HS-5 (cell line): ENCODE measurements at places on chromosomes 1 and 21.

- no peak for DNase-seq
Observed at GRCh38 chr21:31364253-31364945, 20.3 kb upstream of the TIAM1 start.

DNA sequence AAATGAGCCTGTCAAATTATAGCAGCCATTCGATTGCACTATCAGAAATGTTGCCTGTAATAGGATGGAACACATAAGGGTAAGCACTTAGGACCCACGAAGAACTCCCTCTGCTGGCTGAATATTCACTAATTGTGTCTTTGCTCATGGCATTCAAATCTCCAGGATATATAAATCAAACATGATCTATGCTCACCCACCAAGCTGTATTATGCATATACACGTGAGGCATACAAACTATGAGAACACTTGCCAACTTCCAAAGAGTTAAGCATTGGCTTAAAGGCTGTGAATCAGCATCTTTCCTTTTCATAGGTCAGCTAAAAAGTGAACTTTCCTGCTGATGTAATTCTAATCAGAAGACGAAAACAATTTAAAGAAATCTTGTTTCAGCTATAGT, 34.5 kb downstream of the TMPRSS15 start:
- no peak for DNase-seq

- no peak for DNase-seq
Observed at GRCh38 chr1:80402625-80403024, 1396.1 kb upstream of the ADGRL4 start.

DNA sequence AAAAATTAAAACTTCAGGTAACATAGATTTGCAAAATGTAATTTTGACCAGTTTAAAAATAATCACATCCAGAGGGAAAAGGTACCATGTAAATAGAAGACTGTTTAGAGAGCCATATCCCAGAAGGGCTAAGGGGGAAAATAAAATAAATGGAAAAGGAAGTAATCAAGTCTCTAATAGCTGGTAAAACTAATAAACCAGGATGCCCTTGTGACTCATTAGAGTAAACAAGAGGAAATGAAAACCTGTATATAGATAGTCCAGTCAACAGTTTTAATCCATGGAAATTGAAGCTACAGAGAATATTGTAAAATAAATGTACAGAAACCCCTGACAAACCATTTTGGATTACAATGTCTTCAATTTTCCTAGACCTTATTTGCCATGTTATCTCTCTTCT, 698.0 kb upstream of the RGS18 start:
- DNase-seq, result no peak

- no peak for DNase-seq
Observed at GRCh38 chr1:94675373-94675772, 133.8 kb upstream of the F3 start.

- no peak for DNase-seq
Observed at GRCh38 chr1:13652238-13652637, 47.8 kb upstream of the PRDM2 start.

- DNase-seq, result no peak
Observed at GRCh38 chr1:62358665-62359373, 39.6 kb upstream of the KANK4 start.

- no peak for DNase-seq
Observed at GRCh38 chr1:159214149-159214760, 9.6 kb downstream of the ACKR1 start.

GRCh38 chr1:216034506-216034905, 388.7 kb downstream of the USH2A start:
- DNase-seq, result no peak

DNA sequence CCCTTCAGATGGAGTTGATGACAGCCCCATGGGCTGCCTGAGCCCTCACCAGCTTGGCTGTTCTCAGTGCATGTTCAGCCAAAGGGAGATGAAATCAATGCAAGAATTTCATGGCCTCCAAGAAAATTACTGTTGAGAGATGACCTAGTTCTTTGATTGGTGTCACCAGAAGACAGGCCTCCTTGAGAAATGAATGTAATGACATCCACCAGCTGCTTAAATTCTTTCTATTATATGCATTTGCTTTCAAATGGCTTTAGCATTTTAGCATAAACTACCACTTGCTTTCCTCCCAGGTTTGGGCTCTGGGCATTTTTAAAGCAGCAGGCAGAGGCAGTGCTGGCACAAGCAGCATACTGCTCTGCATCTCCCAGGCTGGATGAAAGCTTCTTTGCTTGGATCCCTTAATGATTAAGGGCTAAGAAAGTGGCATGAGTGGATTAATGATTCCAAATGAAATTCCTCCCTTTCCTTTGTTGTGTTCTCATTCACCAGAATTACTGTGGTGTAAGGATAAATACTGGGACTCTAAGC, 278.4 kb downstream of the ZNF326 start:
- no peak for DNase-seq

DNA sequence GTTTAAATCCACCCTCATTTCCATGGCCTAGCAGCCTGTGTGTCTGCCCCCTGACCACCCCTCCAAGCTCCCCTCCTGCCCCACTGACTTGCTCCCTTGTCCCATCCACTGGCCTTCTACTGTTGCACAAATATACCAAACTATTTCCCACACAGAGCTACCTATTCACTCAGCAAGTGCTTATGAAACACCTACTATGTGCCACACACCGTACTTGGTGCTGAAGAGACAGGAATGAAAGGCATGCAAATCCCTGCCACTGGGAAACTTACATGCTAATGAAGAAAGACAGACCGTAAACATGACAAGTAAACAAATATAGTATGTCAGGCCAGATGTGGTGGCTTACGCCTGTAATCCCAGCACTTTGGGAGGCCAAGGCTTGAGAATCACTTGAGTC, 49.9 kb upstream of the CAPZB start:
- DNase-seq, result no peak

DNA sequence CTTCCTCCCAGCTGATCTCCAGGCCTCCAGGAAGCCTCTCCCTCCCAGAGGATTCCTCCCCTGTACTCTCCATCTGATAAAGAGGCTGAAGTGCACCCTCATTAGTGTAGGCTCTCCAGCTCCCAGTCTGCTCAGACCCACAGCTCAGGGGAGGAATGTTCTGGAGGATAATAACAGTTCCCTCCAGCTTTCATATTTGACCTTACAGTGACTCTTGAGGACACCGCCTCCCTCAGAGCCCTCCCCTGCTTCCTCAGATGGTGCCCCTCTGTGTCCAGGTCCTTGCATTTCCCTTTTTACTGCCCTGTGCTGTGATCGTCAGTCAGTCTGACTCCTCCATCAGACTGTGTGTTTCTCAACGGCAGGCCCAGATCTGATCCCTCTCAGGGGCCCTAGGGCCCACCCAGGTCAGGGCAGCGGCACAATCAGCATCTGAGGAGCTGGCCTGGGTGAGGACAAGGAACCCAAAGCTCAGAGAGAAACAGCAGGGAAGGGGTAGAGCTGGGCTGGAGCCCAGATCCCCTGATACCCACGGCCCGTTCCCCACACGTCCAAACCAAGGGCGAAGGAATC, 1.1 kb upstream of the SHISAL2A start:
- no peak for DNase-seq

DNA sequence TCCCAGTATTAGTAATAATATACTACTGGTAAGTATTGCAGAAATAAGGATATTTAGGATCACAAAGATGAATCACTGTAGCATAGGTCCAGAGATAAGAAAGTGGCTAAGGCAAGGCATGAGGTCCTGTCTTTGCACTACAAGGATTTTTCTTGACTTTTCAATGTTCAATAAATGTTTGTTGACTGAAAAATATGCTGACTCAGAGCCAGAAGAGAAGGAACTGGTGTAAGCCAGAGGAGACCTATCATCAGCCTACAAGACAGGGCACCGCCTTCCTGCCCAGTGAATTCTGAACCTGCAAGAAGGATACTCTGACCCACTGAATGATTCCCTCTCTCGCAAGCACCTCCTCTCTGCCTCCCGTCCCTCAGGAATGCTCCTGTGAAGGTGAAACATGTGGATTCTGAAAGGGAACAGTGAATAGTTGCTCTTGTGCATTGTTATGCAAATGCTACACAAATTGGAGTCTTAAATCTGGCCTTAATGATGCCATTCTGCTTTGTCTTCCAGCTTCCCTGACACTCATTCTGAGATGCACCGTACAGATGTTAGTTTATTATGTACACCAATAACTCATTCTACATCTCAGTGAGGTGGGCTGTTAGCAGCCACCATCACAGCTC, 540.0 kb downstream of the OMA1 start:
- DNase-seq, result no peak

DNA sequence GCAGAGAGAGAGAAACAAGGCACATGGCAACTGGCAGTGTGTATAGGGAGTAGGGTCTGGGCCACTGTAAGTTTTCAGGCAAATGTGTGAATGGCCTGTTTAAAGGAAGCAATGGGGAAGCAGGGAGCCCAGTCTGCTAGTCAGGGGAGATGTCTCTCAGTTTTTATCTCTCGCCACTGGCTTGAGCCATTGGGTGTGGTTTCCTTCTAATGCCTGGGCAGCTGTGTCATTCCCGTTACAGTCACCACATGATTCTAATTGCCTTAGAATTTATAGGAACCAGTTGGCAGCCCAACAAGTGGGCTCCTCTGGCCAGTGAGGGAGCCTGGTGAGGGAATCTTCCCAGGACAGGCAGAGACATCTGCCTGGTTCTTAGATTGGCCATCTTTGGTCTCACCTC, 182.4 kb downstream of the DISC1 start:
- peak; percentile 77 for DNase-seq

DNA sequence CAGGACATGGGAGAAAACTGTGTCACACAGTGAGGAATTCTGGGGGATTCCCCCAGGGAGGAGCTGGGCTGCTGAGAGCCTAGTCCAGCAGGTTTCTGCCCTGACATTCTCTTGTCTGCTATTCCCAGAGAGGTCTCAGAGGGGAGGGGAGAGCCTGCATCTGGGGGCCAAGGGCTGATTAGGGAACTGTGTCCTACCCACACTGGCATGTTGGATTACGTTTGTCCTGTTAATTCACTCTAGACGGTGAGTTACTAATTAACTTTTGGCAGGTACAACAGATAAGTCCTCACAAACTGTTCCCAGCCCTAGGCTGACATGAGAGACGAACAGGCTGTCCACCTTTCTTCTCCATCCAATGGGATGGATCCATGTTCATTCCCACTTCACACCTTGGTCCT, 2.6 kb upstream of the SH3BGRL3 start:
- DNase-seq, result no peak

- no peak for DNase-seq
Observed at GRCh38 chr1:221075911-221076310, 196.7 kb downstream of the HLX start.

GRCh38 chr1:212964102-212964501, 13.8 kb downstream of the VASH2 start:
- DNase-seq, result no peak

DNA sequence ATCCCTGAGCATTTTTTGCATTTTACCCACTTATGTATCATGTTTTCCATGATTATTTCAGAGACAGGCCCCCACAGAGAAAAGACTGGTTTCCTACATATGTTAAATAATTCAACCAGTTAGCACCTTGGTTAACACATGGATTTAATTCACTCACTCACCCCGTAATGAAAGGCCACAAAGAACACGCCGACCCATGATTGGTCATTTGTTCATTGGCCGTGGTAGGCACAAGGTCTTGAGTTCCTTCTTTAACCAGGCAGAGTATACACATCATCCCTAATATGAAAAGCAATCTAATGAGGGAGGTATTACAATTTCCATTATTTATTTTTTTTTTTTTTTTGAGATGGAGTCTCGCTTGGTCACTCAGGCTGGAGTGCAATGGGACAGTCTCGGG, 50.6 kb downstream of the RPS6KA1 start:
- DNase-seq, result no peak

DNA sequence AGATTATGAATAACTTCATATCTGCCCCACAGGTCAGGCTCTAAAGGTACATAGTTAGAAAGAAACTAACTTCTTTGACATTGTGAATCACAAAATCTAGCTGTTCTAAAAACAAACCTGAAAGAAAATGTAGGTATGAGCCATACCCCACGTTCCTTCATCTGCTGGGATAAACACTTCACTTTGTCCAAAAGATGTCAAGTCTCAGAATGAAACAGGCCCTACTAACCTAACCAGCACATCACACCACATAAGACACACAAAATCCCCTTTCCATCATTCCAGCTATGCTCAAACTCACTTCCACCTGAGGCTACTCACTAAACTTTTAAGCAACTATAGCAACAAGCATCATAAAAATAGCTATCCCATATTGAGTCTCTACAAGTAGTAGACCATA, 65.2 kb upstream of the GJA5 start:
- no peak for DNase-seq

GRCh38 chr1:167455786-167456446, 62.4 kb downstream of the CD247 start:
- DNase-seq, result no peak

DNA sequence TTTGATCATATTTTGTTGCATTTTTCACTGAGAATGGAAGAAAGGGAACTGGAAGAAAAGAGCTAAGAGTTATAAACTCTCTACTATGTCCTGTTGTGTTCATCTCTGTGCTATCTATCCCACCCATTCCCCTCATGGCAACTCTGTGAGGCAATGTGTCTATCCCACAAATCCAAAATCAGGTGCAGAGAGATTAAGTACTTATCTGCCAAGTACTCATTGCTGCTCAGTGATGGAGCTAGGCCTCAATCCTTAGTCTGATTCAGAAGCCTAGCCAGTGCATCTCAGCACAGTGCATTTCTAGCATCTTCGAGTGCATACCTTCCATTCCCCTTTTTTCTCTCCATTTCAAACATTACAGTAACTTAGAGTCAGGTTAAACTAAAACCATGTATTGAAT, 270.6 kb downstream of the TPR start:
- DNase-seq, result no peak

GRCh38 chr1:98201666-98202081, 280.8 kb upstream of the DPYD start:
- DNase-seq, result no peak

DNA sequence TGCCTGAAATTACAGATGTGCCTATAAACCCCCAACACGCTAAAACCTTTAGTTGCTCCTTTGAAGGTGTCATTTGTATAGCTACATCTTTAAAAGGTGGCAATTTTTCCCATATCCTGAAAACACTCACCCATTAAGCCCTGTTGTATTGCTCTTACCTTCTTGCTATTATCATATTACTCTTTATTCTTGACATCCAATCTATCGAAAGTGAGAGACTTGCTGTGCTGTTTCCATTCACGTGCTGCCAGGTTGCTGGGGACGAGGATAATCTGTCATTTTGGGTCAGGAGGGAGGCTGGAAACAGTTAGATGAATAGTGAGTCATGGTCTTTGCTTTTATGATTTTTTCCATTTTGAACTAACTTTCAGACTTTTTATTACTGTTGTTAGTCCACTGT, 213.0 kb upstream of the PRMT6 start:
- no peak for DNase-seq

DNA sequence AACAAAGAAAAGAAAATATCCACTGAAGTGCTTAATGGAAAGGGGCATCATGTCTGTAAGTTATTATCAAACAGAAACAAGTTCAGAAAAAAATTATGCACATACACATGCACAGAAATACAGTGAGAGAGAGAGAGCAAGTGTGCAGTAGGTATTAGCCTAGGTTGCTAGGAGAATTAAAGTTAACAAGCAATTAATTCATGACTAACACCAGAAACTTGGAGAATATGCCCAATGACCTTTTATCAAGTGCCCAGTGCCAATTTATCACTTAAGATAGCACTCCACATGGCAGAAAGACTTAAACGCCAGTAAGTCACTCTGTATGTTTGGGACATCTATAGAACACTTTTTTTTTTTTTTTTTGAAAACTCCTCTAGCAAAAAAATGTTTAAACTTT, 56.2 kb upstream of the SLC16A1 start:
- DNase-seq, result no peak

- no peak for DNase-seq
Observed at GRCh38 chr1:46488343-46489168, 1.1 kb upstream of the DMBX1 start.
